Left renal cortex interstitium (tissue), 4 donors: ENCODE measurements at places on chromosomes 16 and 17.

DNA sequence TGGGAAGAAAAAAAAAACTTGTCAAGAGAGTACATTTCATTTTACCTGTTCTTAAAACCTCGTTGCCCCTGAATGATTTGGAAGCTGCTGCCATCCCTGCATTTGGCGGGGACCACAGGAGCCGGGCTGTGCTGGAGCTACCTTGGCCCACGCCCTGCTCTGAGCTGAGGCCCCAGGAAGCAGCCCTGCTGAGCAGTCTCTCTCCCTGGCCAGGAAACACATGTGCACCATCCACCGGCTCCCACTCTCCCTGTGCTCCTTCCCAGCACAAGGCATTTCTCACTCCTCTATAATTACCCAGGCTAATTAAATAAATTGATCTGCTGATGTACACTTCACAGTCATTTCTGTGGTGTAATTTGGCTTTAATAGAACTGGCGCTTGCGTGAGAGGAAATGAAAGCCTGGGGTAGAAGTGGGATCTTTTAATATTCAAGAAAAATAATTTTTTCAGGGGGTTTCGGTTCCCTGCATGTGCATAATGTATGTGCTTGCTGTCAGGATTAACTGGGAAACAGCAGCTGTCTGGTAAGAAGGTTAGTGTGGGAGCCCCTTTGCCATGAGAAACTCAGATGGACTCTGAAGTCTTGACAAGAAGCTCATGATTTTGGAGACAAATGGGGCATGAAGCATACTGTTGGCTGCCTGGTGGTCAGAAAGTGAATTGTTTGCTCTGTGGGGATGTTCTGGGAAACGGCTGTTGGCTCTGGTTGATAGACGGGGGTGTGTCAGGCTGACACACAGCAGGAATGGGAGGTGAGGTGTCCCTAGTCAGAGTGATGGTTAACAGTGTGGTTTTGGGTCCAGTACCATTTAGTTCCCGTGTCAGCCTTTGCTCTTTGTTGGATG lies 252.3 kb upstream of the EEF2KMT start:
- no peak for DNase-seq

DNA sequence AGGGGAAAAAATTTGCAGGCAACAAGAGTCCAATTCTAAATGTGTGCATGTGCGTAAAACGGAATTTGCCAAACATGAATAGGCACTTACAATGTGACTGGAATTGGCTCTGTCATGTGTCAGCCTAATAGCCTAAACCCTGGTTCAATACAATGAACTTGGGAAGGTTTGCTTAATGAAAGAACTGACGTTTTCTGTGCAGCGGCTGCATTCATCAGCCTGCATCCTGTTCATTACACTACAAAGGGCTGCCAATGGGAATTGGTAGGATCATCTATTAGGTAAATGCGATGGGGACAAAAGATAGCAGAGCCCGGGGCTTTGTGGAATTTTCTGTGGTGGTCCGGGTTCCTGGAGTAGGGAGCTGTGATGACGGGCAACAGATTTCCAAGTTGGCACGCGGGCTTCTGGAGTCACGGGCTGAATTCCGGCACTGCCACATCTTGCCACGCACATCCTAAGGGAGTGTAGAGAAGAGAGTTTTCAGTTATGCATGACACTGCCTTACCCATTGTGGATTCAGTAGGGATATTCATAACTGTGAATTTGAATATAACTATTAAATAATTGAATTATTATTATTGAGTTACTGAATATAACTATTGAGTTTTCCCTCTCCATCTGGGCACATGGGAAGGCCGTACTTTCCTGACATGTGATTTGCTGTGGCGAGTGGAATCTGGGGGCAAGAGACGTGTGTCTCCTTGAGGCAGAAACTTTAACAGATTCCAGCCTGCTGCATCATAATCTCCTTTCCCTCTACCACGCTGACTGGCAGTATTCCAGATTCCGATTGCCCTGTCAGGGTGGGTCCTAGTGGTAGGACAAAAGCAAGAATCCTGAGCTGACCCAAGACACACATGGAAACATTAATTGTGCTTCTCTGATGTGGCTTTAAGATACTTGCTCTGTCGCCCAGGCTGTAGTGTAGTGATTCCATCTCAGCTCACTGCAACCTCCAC lies 565.6 kb downstream of the WWOX start:
- DNase-seq, result no peak

DNA sequence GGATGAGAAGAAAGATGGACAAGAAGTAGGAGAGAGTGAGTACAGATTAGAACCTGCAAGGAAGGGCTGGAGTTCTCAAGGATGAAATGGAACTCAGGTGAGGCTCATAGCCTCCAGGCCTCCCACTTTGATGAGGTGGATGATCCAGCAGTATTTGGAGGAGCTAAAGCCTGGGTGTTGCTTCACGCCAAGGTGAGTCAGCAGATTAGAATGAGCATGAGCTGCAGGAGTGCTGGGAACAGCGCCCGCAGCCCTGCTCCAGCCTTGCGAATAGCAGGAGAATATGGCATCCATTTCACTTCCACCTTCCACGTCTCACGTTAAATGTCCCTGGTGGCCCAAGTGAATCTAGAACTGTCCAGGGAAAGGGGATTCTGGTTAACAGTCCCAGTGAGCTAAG lies 94.4 kb upstream of the CPHXL start:
- DNase-seq, result no peak

- no peak for DNase-seq
Measured at GRCh38 chr16:4407543-4408322, 8.7 kb downstream of the CORO7 start.
